ENCODE measurements at places on chromosomes 3 and 15.
A peak's percentile ranks its signal among the peaks of the same experiment; 100 is the strongest.

DNA sequence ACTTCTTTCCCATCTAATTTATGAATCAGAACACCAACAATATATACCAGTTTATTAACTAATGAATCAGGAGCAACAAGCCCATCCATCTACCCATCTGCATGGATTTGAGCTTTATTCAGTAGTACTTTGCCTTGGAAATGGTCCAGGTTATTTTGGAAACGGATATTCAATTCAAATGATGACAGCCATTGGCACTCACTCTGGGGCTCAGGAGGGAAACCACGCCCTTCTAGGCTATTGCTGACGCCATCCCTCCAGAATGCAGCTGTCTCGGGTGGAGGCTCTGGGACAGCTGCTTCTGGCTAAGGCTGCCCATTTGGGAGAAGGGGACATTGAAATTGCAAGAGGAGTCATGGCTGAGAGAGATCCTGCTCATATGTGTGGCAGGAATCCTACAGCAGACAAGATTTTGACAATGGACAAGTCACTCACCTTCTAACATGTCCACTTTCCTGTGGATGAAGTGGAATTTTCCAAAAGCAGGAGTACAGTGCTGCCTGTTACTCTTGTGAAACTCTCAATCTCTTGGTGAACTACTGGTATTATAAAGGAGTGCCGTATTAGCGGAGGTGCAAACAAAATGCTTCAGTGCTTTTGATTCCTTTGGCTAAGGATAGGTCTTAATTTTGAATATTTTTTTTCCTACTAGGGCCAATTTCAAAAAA lies 29.3 kb upstream of the TRAK1 start:
- peak; percentile 97 for DNase-seq

GRCh38 chr3:12777171-12777570 lies 18.1 kb upstream of the TMEM40 start:
- no peak for DNase-seq

GRCh38 chr3:28078536-28078935 lies 162.9 kb upstream of the CMC1 start:
- DNase-seq = no peak

- no peak for DNase-seq
These were observed 69.9 kb downstream of the IGF2BP2 start for GRCh38 chr3:185754920-185755319.

DNA sequence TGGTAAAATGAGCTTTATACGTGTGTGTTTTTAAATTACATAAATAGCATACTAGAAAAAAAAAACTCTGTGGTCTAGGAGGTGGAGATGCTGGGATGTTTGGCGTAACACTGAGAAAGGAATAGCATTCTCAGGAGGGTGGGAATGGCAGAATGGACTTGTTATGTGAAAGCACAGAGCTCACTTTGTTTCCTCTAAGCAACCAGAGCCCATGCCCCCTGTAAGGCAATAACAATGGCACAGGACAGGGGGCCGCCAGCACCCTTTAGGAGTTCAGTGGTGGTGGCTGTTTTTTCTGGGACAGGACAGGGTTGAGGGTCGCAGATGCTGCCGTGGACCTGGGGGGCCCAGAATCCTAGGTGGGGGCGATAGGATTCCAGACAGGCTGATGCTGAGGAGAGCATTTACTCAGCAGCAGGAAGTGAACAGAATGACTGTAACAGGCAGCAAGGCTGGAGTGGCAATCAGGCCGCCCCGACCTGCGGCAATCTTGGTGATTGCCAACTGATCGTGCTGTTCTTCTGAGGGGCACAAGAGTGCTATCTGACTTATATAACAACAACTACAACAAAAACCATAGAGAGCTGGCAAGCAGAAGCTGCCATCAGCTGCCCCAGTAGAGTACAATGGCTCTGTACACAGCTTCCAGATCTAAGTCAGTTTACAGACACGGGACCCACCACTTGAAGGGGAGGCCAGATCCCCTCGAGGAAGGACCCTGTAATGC lies 160.4 kb downstream of the UACA start:
- DNase-seq = no peak

DNA sequence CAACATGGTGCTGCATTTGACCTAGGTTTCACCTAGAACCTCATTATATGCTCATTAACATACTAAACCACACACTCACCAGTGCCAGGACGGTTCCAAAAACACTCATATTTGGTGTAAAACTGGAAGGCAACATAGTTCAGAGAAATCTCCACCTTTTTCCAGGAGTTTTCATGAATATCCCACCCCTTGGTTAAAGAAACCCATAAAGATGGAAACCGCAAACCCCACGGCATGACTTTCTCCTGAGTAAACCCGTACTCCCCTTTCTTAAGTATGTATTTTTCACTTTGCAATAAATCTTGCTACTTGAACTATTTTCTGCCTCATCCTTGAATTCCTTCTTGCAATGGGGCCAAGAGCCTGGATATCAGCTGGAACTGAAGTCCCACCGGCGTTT lies 379.3 kb downstream of the MAGI1 start:
- DNase-seq = no peak

DNA sequence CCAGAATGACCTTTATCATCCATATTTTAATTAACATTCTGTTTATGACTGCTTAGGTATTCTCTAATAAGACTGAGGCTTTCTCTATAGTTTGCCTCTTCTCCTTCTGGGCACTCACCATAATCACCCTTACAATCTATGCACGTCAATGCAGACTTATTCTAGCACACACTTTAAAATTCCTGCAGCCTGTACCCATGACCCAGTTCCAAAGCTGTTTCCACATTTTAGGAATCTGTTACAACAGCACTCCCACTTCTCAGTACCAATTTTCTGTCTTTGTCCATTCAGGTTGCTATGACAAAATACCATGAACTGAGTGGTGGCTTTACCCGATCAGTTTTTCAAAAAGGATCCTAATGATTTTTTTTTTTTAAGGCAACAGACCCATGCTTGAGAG lies 103.5 kb downstream of the SOX14 start:
- no peak for DNase-seq

DNA sequence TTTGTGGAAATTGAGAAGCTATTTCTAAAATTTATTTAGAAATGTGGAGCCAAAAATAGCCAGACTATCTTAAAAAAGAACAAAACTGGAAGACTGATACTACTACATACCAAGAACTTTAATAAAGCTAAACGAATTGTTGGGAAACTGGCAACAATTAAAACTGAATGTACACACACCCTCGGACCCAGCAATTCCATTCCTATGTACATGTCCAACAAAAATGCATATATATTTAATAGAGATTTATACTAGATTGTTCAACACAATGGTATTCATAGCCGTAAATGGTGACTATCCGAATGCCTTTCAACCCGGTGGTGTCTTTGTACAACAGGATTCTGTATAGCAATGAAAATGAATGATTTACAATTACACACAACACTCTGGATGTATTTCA lies 136.5 kb upstream of the RASGRP1 start:
- DNase-seq = peak; percentile 59

- no peak for DNase-seq
These were observed 54.0 kb downstream of the PLCH1 start for GRCh38 chr3:155690921-155691320.

DNA sequence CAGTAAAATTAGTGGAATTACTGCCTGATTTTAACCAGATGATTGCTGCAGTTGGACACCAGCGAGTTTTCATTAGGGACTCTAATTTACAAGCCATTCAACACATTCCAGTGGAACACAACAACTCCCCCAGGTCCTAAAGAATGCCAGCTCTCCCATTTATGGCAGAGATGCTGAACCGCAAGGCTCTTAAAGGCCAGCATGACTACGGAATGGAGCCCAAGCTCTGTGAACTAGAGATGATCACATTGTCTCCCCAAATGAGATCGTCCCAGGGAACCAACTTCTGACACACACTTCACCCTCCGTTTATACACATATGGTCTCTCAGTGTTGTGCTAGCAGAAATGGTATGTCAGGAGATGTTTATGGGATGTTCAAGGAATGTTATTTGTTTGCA lies 446.2 kb upstream of the NR2F2 start:
- DNase-seq = peak; percentile 92

GRCh38 chr15:79944622-79945021 lies 26.4 kb downstream of the BCL2A1 start:
- no peak for DNase-seq

DNA sequence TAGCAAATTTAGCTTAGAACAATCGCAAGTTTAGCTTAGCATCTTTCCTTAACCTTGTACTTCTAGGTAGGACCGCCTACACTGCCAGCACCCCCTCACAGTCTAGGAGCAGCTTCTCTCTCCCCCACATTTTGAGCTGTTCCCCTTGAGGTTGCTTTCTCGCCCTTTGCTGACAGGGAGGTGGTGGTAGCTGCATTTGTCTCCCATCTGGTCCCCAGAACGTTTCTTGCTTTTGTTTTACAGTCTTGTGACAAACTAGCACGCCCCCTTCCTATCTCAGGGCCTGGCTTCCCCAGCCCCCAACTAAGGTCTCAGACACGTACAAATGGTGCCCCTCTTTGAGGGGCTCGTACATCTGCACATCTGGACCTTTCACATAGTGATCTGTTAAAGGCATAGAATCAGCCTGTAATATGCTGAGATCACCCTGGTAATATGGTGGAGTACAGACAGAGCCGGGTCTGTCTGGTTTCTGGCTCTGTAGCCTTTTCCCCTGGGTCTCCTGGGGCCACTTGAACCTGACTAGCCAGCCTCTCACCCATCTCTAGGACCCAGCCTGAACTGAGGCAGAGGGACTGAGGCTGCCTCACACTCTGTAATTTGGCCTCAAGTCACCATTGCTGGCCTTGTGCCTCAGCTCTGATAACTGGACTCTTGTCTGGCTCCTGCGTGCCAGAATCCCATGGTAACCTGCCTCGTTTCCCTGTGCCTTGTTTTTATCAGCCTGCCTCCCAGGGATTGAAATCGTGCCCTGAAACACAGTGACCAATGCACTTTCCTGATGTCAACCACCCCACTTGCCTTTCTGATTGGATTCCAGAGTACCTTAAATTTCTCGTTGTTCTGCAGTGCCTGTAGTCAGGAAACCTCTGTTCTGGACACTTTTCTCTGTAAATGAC lies 27.7 kb downstream of the CRTC3 start:
- peak; percentile 84 for DNase-seq

DNA sequence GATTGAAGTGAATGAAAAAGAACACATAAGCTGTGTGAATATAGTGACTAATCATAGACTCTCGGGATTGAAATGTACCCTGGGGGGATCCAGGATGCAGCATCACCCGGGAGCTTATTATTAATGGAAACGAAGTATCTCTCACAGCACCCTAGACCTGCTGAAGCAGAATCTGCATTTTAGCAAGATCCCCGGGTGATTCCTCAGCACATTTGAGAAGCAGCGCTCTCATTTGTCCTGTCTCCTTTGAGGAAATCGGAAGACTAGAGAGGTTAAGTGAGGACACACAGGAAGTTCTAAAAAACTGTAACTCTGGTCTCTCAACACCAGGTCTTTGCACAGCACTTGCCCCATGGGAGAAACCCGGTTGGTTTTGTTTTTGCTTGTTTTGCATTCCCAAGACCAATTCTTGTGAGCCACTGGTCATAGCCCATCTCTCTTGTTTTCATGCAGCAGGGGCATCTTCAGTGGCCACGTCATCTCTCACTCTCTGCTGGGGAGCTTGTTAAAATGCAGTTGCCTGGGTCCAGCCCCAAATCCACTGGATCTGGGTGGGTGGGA lies 30.2 kb downstream of the ZNF710 start:
- peak; percentile 73 for DNase-seq

DNA sequence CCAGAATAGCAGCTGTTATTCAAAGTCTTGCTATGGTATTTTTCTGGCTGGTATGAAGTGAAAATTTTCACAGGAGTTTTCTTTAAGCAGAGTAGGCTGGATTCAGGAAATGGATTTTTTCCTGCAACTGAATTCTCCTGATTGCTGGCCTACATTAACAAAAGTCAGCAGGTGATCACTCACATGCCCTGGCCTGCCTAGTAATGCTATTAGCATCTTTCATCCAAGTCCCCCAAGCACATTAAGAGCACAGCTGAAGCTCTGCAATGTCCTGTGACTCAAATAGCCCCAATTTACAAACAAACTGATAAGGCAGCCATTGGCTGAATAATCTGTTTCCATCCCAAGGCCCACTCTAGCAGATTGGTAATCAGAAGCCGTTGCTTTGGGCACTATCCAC lies 688.3 kb upstream of the LMCD1 start:
- no peak for DNase-seq

DNA sequence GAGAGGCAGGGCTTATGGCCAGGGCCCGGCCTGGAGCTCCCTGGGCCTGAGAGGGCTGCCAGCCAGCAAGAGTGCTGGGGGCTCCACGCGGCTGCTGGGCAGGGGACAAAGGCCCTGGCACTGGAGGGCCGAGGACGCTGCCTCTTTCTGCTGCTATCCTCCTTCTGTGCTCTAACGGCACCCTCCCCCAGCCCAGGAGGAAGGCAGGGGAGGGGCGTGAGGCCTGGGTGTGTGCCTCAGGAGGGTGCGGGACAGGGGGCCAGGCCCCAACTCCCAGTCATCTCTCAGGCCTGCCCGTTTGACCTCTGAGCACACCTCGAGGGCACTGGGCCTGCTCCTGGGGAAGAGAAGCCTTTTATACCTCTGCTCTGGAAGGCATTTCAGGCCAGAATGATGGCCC lies 115.5 kb downstream of the ADCY5 start:
- no peak for DNase-seq

GRCh38 chr15:35197754-35198153 lies 112.7 kb upstream of the NANOGP8 start:
- DNase-seq = no peak

- DNase-seq = no peak
These were observed 37.7 kb downstream of the MESD start for GRCh38 chr15:80951941-80952340.

- peak; percentile 4 for DNase-seq
These were observed 745 bp downstream of the RSL24D1 start for GRCh38 chr15:55195996-55196395.

DNA sequence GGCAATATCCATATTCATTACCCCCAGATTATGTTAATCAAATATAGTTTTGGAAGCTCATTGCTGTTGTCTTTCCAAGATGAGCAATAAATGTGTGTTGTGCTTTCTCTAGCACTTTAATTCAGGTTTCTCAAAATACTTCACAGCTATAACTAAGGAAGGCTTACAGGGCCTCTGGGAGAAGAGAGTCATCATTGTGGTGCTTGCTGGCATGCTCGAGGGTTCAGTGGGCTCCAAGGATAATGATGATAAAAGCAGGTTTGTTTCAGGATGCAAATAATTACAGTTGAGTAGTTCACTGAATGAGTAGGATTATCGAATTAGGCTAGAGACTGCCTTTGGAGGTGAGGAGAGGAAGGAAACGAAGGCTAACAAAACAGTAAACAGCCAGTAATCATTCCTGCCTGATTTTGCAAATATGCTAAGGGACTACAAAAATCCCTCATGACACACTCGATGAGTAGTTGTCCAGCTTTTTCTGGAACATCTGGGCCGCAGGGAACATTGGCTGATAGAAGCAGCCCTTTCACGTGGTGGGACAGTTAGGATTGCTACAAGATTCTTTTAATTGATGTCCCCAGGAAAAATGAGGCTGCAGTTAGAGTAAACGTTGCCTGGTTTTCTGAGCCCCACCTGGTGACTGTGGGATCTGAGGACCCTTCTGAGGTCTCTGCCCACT lies 54.1 kb downstream of the SLC7A14 start:
- no peak for DNase-seq

- no peak for DNase-seq
These were observed 186.6 kb downstream of the TIGIT start for GRCh38 chr3:114480442-114480841.

GRCh38 chr15:26372706-26373105 lies 400.2 kb downstream of the GABRB3 start:
- DNase-seq = no peak
